ENCODE measurements at places on chromosomes 6 and 20. TPM values are rescaled to one million over a fixed set of nuclear protein-coding genes. Genes with fewer than 3 reads are reported as not detected.

The HCRTR2 gene
- total RNA-seq: not detected

The SASH1 gene
- 6.2 TPM for total RNA-seq

DNA sequence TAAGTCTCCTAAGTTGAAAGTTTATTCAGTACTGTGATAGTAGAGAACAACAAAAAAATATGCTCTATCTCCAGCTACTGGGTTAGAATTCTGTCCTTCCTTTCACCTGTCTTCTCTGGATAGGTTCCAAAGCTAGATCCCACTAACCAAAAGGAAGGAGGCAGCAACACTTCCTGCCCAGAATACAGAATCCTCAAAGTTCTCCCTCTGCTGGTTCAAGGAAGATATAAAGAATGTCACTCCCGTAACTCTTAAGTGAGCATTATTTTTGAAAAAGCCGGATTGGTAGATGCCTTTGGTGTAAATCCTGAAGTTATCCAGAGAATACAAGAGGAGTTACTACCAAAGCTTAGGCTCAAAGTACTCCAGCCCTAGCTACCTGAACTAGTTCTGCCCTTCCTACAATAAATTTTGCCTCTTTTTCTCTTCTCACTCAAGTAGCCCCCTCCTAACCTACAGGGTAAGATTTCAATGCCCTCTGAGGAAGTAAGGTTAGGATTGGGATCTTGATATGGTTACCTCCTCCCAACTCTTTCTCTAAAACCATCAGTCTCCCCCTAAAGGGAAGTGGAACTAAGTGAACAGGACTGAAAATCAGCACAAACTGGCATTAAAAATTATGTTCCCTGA lies 26.0 kb upstream of the CRIP3 start:
- no peak for DNase-seq

- DNase-seq: no peak
Observed at GRCh38 chr6:28330041-28330440, 5.9 kb downstream of the ZSCAN31 start.

Data from T-helper 17 cell (primary cell).